NCI-H510A treated with DMSO at 0.1 percent for 48 hours (cell line): ENCODE measurements at places on chromosomes 16 and 17.

- no peak for DNase-seq
Observed at GRCh38 chr16:53740476-53740875, 36.5 kb downstream of the FTO start.

- peak; percentile 77 for DNase-seq
Observed at GRCh38 chr17:79391376-79392233, 219.2 kb downstream of the RBFOX3 start.

GRCh38 chr16:66874079-66874775, 6.1 kb upstream of the PDP2 start:
- DNase-seq, result no peak

DNA sequence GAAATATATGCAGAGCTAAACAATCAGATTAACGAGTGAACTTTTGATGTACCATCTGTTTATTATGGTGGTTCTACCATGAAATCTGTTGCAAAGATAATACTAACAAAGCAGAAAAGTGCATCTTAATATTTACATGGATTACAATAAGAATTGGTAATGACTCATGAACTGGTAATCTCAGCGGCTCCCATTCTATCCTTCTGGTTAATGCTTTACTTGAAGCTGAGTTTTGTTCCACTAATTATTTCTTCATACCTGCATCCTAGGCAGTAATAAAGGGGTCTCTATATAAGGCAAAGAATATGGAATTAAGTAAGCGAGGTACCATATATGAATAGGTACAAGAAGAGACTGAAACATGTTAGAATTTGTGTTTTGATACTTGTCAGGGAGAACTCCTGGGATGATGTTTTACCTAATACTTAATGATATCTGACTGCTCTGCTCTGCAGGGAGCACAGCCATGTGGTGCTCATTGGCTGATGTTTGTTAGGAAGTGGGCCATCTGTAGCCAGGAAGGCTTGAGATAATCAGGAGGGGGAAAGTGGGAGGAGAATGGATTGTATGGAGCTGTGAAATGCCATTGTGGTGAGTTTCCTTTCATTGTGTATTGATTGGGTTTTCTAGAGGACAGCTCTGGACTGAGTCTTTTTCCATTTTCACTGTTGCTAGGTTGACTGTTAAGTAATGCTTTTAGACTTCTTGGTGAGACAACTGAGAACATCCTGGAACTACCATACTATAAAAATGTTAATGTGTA, 52.6 kb downstream of the MAP2K6 start:
- peak; percentile 11 for DNase-seq

- no peak for DNase-seq
Observed at GRCh38 chr16:12497526-12497925, 306.2 kb downstream of the CPPED1 start.

GRCh38 chr16:55144651-55145050, 179.4 kb upstream of the IRX6 start:
- DNase-seq, result no peak

DNA sequence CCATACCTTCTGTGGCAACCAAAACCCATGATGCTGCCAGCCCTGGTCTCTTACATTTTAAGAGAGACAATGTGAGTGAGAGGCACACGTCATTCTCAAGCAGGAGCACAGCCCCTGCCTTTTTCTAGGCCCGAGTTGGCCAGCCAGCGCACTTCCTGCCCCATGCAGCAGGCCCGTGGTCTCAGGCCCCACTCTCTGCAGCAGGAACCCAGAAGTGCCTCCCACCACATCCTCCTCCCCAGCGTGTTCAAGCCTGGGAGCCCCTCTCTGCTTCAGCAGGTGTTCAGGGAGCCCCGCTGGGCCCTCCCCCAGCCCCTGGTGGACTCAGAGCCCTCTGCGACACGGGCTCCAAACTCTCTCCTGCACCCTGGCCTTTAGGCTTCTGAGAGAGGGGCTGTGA, 30.5 kb downstream of the ITGAE start:
- no peak for DNase-seq

DNA sequence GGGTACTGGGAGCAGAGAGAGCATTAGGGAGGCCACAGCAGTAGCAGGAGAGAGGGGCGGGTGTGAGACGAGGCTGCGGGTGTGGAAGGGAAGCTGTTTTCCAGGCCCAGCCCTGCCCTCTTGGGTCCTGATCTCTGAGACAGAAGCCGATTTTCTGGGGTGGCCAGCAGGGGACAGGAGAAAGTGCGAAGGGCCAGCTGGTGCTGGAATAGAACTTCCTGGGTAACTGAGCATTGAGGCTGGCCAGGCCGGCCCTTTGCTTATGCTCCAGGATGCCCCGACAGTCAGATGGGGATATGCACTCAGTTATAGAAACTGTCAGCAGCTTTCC, 804 bp downstream of the BTBD17 start:
- no peak for DNase-seq

- no peak for DNase-seq
Observed at GRCh38 chr17:67116045-67116575, 71.8 kb downstream of the CACNG1 start.

DNA sequence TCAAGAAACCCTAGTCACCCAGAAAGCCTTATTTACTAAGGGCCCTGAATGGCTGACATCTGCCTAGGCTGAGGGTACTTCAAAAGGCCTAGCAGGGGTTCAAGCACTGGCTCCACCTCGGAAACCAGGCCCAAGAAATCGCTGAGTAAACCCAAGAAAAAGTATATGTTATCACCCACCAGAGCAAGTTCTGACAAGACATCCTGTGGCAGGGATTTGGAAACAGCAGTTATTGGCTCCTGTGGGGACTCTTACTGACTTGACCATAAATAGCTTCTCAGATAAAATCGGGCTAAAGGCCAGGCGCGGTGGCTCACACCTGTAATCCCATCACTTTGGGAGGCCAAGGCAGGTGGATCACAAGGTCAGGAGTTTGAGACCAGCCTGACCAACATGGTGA, 12.2 kb downstream of the ATP6V0D1 start:
- no peak for DNase-seq

DNA sequence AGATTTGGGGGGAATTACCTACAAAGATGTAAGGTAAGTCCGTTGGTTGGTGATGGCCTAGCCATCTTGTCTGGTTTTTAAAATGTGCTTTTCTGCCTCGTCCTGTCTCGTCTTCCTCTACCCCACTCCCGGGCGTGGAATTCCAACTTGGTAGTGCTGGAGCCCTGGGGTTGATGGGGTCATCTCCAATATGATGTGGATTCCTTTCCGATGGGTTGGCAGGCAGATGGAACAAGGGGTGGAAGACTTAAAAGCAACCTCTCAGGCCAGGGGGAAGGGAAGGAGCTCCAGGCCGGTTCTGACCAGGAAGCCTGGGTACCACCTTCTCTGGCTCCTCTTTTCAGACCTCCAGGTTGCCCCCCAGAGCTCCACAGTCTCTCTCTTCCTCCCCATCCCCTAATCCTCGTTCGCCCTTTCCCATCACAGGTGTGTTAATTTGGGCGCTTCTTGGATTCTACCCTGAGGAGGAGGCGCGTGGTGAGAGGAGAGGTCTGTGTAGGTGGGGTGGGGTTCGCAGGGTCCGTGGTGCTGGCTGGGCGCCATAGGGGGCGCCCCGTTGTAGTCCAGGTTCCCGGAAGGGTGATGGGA, 5.1 kb upstream of the HOXB2 start:
- DNase-seq, result no peak

- no peak for DNase-seq
Observed at GRCh38 chr17:61164517-61164916, 235.1 kb upstream of the TBX2 start.
